ENCODE measurements at places on chromosomes 16 and 17.

- DNase-seq: no peak
Observed at GRCh38 chr17:27741971-27742575, 58.3 kb downstream of the NOS2 start.

GRCh38 chr17:3641717-3642486 lies 5.3 kb downstream of the CTNS start:
- no peak for DNase-seq

GRCh38 chr17:30278032-30278431 lies 13.7 kb downstream of the BLMH start:
- peak; percentile 22 for DNase-seq

DNA sequence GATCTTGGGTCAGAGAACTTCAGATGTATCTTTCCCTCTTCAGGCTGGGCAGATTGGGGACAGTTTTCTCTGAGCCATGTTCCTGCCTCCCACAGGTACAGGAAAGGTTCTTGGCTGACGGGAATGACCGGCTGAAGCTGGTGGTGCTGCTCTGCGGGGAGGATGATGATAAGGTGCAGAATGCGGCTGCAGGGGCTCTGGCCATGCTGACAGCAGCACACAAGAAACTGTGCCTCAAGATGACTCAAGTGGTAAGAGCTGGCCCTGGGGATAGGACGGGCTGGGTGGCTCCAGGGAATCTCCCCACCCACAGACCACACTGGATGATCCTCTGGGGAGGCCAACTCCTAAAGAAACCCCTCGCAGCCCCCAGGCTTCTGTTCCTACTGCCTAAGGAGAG lies 10.9 kb downstream of the SLC35G3 start:
- no peak for DNase-seq

DNA sequence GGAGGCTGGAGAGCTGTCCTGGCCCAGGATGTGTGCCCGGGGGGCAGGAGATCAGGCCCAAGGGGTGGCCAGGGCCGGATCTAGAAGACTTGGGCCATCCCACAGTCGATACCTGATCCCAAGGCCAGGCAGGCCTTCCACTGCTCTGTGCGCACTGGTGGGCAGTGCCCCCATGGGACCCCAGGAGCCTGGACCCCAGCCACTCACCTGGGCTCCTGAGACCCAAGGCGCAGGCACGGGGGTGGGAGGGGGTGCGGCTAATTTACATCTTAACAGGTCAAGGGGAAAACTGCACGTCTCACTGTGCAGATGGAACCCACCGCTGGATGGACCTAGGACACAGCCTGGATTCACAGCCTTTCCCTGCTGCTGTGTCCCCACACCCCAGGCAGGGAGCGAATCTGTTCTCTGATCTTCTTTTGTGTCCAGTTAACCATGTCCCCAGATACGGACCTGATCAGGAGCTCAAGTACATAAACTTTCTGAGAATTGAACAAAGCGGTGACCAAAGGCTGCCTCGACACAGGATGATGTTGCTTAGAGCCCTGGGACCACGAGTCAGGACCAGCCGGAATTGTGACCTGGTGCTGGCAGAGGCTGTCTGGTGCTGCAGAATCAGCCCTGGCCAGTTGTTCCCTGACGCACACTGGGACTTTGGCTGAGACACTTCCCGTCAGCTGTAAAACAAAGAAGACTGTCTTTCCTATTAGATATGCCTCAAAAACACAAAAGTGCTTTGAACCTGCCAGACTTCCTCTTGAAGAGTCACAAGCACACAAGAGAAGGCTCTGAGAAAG lies 60.6 kb downstream of the TNFRSF13B start:
- no peak for DNase-seq

DNA sequence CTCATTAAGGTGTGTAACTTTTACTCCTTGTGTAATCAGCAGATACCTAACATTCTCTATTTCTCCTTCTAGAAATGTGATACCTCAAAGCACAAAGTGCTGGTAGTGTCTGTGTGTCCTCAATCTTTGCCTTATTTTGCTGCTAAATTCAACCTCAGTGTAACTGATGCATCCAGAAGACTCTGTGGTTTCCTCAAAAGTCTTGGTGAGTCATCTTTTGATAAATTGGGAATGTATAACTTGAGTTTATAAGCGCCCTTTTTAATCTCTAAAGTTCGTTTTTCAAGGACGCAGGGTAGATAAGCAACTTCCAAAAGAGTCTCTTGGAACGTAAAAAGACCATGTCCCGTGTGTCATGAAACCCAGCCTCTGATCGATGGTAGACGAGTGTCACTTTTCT lies 10.2 kb downstream of the NARF start:
- DNase-seq: no peak

DNA sequence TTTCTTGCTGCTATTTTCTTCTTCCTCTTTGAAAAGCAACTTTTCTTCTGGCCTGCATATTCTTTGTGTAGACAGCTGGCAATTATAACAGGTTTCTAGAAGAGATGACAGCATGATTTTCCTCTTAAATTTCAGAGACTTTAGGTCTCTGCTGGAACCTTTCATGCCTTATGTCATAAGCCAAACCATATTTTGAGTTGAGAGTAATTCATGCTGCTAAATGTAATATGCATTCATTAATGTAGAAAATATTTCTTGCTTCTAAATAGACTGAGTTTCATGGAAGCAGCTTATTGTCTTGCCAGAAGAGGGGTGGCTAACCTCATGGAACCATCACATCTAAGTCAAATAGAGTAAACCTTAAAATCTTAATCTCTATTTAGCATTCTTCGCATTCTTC lies 25.9 kb upstream of the ABCA9 start:
- DNase-seq: no peak

GRCh38 chr16:3174618-3175148 lies 13.3 kb upstream of the OR1F1 start:
- DNase-seq: no peak

DNA sequence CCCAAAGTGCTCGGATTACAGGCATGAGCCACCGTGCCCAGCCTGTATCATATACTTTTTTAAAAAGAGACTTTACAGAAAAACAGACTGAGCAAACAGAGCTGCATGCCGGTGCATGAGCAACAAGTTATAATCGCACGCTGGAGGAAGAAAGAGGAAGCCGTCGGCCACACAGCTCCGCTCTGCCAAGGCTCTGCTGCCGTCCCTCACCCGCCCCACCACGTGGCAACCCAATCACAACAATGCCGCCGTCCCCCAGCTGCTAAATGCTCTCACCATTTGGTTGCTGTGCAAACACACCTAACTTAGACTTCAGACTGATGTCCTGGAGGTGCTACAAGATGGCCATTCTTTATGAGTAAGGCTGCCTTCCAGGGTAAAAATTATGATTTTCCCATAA lies 83.5 kb downstream of the ADCY9 start:
- no peak for DNase-seq

DNA sequence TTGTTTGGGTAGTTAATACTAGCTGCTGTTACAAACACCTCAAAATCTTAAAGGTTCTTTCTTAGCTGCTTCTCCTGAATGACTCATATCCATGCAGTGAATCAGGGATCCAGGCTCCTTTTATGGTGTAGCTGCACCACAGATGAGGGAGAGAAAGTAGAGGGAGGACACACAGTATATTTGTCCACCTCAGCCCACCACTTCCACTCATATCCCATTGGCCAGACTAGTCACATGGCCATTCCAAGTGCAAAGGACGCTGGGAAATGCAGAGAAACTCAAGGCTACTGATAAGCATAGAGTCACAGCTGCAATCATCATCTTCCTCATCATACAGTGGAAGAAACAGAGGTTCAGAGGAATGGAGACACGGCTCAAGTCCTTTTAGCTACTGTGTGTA lies 63.8 kb downstream of the GSG1L start:
- DNase-seq: peak; percentile 8

DNA sequence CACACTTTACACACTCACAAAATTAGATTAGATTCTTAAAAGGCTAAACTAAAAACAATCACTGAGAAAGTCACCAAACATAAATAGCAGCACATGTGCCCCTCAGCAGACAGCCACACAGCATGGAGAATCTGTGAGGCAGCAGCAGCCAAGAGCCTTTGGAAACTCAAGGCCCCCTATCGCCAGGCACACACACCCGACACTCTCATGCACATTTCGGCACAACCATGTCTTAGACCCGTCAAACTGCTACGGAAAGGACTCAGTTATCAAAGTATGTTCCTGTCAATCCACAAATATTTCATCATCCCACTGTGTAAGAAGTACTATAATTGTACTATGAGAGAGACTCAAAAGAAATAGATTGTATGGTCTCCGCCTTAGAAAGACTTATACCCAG lies 20.9 kb downstream of the UBE2O start:
- no peak for DNase-seq

GRCh38 chr16:24734382-24734781 lies 4.9 kb downstream of the TNRC6A start:
- DNase-seq: peak; percentile 11

DNA sequence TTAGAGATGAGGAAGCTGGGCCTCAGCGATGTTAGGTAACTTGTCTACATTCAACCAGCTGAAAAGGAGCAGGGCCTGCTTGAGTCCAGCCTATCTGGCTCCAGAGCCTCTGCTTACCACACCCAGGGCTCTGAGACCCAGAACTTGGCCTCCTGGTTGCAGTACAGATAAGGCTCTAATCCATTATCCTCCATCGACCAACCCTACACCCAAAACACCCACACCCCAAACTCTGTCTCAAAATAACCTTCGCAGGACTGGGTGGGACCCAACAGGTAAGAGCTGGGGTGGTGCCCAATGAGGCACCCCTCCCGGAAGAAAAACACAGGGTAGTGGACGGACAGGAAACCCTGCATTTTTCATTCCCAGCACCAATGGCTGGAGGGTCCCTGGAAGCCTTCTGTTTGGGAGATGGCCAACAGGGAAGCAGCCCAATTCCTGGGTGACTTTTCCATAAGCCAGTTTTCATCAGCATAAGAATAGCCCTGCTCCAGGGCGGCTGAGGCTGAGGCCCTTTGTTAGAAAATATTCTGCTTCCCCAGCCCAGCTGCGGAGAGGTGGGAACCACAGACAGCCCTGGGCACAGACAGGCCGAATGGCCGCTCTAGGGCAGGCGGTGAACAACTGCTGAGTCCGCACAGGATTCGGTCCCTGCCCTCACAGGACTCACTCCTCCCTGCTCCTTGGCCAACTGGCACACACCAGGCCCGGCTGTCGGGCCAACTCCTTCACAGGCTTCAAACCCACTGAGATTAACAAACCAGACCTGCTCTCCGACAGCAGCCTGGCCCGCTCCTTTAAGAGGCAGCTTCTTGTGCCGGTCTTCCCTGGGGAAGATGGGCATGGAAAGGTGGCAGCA lies 9.8 kb downstream of the SMIM5 start:
- DNase-seq: no peak

DNA sequence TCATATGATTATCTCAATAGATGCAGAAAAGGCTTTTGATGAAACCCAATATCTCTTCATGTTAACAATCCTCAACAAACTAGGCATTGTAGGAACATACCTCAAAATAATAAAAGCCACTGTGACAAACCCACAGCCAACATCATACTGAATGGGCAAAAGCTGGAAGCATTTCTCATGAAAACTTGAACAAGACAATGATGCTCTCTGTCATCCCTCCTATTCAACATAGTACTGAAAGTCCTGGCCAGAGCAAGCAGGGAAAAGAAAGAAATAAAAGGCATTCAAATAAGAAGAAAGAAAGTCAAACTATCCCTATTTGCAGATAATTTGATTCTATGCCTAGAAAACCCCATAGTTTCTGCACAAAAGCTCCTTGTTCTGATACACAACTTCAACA lies 999.2 kb upstream of the GOT2 start:
- no peak for DNase-seq

DNA sequence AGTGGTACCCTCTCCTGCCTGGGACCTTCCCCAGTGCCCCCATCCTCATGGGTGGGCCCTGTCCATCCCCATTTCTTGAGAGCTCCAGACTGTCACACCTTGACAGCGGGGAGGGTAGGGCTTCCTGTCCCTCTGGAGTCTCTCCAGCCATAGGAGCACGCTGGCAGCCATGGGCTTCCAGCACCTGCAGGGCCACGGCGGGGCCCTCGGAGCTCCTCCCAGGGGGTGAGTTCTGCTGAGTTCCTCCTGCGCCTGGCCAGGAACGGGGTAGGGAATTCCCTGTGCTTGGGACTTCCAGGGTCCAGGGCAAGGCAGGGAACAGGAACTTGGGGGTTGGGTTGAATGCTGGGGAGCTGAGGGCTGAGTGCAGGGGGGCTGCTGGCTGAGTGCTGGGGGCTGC lies 23.0 kb upstream of the AATK start:
- DNase-seq: no peak

- DNase-seq: no peak
Observed at GRCh38 chr17:32174889-32175288, 32.6 kb downstream of the RHOT1 start.
